ENCODE measurements at places on chromosomes 13 and 19. TPM values are rescaled to one million over a fixed set of nuclear protein-coding genes. Genes with fewer than 3 reads are reported as not detected.
A peak's percentile ranks its signal among the peaks of the same experiment; 100 is the strongest.

Gene ZSCAN4
- not detected for total RNA-seq

Gene GPR12
- total RNA-seq: not detected

Gene LRG1
- total RNA-seq: 0.21 TPM

Gene SGCG
- 7.8 TPM for total RNA-seq

Gene ZNF587B
- total RNA-seq: 15.3 TPM

Gene PSPN
- total RNA-seq: 1.5 TPM

Gene PSG3
- total RNA-seq: not detected

Gene RNF113B
- total RNA-seq: not detected

Gene RPS19
- total RNA-seq: 2,835 TPM

Gene LILRA2
- total RNA-seq: not detected

Gene NXNL1
- total RNA-seq: not detected

Gene STARD13
- 9.8 TPM for total RNA-seq

Gene DPF1
- 2.1 TPM for total RNA-seq

Gene SIGLEC5
- not detected for total RNA-seq

Gene ZNF600
- total RNA-seq: 17.9 TPM

Gene ZNF529
- total RNA-seq: 16.3 TPM

Gene HIPK4
- total RNA-seq: not detected

Gene RUBCNL
- 1.8 TPM for total RNA-seq

DNA sequence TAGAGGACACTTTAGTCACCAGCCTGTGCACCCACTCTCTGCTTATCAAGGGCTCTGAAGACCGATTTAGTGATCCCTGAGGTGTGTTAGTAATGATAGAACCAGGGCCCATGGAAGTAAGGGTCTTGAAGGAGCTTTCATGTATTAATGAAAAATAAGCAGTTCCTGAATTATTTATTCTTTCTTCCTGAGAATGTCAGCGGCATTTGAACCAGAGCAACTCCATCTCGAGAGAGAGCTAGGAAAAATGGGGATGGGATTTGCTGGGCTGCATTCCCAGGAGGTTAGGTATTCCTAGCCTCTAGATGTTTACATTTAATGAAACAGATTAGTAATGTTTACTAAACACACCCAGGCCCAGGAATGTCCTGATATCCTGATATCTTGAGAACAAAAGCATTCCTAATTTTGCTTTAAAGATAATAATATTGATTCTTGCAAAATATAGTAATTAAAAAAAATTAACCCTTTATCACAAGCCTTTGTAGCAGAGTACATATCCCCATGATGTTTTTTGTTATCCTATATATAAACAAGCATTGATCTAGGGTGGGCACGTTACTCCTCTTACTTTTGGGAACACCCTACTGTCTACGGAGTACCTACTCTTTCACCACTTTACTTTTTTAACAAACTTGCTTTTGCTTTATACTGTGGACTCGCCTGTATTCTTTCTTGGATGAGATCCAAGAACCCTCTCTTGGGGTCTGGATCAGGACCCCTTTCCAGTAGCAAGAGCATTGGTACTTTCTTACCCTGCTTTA lies 63.1 kb downstream of the COG3 start:
- no peak for DNase-seq

GRCh38 chr19:35184884-35185283 lies 30.3 kb downstream of the FXYD5 start:
- no peak for DNase-seq

- no peak for DNase-seq
Measured at GRCh38 chr19:49850221-49850486, 805 bp upstream of the PTOV1 start.

DNA sequence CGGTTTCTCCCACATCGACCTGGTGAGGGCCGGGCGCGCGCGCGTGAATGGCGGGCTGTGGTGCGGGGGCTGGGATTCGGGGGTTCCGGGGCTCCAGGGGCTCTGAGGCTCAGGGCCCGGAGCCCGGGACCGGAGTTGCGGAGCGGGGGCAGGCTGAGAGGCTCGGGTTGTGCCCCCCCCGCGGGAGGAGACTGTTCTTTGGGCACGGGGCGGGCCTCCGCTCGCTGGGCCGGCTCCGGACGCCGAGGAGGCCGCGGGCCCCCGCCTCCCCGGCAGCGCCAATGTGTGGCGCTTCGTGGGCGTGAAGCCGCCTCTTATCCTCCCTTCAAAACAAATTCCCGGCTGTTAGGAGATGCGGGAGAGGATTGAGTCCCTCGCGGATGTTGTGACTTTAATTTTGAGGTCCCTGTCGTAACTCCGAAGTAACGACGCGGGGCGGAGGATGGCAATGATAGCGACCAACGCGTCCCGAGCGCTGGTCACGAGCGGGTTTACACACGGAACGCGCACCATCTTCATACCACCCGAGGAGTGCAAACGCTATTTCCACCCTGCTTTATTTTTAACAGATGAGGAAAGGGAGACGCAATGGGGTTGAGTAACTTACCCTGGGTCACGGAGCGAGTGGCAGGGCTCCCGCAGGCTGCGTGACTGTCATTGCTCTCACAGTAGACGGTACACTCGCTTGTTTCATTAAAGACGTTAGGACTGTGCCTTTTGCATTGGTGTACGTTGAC lies 536 bp downstream of the UBA2 start:
- DNase-seq: no peak

DNA sequence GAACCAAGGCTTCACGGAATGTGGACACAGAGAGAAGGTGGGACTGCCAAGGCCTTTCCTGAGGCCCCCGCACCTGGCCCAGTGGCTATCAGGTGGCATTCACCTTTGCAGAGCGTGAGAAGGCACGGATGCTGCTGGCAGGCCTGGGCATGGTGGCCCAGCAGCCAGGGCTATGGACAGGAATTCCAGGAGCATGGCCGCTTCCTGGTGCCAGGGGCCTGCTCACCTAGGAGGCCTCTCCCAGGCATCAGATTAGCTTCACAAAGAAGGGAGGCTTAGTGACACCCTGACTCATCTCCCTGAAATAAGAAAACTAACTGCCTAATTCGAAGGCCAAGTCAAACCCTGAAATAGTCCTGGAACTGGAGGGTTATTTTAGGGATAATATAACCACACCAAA lies 155.8 kb downstream of the TEX29 start:
- no peak for DNase-seq

DNA sequence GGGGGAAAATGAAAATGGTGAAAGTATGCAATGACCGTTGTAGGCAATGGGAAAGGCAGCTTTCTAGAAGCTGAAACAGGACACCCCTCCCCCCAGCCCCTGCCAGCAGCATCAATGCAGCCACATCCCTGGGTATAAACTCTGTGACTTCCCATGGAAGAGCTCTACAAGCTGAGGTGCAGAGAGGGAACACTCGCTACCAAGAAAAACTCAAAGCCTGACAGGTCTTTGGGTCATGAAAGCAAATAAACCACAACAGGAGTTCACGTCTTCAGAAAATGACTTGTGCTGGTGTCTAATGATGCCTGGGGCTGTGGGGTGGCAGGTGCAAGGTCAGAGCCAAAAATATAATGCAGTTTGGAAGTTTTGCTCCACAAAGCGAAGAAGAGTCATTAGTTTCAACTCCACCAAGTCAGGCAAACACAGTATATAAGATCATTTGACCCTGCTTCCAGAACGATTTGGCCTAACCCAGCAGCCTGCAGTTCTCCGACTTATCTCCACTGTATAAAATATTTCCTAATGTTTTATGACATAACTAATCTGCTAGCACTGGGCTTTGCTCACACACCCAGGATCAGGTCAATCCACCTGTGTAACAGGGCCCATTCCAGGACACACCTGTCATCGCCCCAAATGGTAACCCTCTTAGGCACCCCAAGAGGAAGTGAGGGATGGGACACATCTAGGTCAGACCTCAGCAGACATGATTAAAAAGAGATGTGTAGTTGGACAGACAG lies 102.1 kb downstream of the IRS2 start:
- no peak for DNase-seq

GRCh38 chr13:97710797-97711196 lies 242.7 kb upstream of the IPO5 start:
- no peak for DNase-seq

DNA sequence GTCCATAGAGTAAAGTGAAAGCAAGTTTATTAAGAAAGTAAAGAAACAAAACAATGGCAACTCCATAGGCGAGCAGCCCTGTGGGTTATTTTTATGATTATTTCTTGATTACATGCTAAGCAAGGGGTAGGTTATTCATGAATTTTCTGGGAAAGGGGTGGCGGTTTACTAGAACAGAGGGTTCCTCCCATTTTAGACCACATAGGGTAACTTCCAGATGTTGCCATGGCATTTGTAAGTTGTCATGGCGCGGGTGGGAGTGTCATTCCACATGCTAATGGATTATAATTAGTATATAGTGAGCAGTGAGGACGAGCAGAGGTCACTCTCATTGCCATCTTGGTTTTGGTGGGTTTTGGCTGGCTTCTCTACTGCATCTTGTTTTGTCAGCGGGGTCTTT lies 8.4 kb upstream of the DCUN1D2 start:
- DNase-seq: no peak

DNA sequence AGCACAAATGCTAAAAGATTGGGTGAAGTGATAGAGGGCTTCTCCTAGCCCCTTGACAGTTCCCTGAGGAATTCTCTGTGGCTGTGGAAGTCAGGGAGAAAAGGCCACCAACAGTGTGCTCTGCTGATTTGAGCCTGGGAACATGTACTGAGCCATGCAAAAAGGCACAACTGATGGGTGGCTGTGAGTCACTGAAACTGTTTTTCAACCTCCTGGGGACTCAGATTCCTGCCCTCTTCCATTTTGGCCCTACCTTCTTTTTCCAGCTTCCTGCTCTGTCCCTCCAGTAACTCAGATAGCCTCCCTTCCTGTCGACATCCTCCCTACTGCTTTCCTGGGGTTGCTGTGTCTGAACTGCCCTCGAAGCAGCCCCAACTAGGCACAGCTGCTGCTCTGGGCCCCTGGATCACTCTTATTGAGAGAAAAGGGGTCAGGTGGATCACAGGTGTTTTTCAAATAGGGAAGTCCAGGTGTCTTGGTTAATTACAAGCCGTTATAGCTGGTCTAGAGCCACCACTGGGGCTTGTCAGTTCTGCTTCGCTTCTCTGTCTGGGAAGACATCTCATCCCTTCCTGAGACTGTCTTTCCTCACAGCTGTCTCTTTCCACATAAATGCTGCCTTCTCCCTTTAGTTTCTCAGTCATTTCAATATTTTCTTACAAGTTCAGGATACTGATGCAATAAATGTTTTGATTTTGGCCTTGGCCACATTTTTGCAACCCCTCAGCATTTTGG lies 13.7 kb downstream of the FAM124A start:
- DNase-seq: no peak

GRCh38 chr19:33008738-33009137 lies 36.7 kb downstream of the FAAP24 start:
- DNase-seq: no peak

- no peak for DNase-seq
Measured at GRCh38 chr13:77388944-77389624, 62.2 kb upstream of the MYCBP2 start.

GRCh38 chr13:21124852-21125251 lies 51.5 kb downstream of the SKA3 start:
- peak; percentile 84 for DNase-seq

DNA sequence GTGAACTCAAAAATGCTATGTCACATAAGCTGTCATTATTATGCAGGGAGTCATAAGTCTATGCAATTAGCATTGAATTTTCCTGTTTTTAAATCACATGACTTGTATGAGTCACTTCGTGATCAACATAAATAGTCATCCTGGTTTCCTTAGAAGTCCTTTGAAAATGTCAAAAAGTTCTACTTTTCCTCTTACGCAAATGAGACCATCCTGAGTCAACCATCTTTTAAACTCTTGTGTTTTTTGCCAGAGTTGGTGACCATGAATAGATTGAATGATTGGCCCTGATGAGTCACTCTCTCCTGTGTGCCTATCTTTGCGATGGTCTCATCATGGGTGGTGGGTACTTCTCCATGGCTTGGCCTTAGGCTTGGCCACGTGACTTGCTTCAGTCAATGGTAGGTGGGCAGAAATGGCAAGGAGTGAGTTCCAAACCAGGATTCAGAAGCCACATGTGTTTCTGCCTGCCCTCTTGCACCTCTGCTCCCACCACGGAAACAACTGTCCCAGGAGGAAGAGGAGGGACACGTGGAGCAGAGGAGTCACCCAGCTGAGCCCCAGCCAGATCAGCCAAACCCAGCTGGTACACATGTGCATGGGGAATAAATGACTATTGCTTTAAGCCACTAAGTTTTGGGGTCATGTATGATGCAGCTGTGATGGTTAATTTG lies 123.5 kb upstream of the CACNA1A start:
- DNase-seq: no peak

DNA sequence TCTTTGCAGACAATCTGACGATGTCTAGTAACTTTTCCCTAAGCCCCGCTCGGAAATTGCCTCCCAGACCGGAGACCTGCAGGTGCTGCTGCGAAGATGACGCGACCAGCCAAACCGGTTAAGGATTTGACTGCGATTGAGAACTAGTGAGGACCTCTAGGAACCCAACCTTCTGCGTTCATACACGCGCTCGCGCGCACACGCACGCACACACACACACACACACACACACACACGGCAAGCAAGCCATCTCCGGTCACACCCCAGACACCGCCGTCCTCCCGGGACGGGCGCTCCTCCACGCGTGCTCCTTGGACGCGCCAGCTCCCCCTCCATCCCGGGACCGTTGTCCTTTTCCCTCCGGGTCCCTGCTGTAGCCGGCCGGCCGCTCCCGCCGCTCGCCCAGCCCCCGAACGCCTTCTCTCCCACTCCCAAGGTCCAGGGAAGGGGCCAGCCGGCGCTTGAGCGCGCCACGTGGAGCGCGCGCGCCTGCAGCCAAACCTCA lies 1.2 kb downstream of the TBC1D4 start:
- no peak for DNase-seq

- DNase-seq: no peak
Measured at GRCh38 chr13:45781553-45782326, 69.8 kb downstream of the SIAH3 start.

DNA sequence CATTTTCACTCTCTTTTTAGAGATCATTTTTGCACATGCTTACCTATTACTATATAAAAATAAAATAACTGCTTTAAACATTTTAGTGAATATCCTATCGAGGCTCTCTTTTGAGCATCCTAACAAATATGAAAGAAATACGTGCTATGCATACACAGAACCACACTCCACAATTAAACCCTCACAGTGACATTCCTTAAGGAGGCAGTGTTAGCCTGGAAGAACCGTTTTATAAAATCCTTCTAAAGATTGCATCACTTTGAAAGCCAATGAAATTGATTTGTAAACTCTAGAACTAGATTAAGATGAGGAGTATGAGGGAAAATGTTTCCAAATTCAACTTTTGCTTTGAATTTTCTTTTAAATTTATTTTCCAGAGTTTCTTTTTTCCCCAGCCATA lies 11.1 kb upstream of the ENOX1 start:
- DNase-seq: no peak

DNA sequence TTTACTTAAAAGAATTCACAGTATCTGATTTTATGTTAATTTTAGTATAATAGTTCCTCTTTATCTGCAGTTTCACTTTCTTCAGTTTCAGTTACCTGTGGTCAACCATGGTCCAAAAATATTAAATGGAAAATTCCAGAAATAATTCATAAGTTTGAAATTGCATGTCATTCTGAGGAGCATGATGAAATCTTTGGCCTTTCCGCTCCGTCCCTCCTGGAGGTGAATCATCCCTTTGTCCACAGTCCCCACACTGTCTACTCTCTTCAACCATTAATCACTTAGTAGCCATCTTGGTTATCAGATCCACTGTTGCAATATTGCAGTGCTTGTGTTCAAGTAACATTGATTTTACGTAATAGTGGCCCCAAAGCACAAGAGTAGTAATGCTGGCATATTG lies 26.9 kb downstream of the SLITRK6 start:
- no peak for DNase-seq

- no peak for DNase-seq
Measured at GRCh38 chr19:47407417-47407774, 11.9 kb downstream of the MEIS3 start.

- no peak for DNase-seq
Measured at GRCh38 chr19:16342002-16342715, 17.5 kb downstream of the KLF2 start.

GRCh38 chr19:42629191-42629590 lies 34.5 kb upstream of the CEACAM8 start:
- no peak for DNase-seq

All from kidney epithelial cell (primary cell).